ENCODE measurements at places on chromosomes 5 and 9. TPM values are rescaled to one million over a fixed set of nuclear protein-coding genes. Genes with fewer than 3 reads are reported as not detected.

Gene MAP1B
- 59.4 TPM for total RNA-seq

Gene TSSK1B
- total RNA-seq = not detected

Gene RABGAP1
- total RNA-seq = 13.4 TPM

Gene OSMR
- 47.0 TPM for total RNA-seq

Gene GPR151
- total RNA-seq = not detected

Gene SPATA31A3
- total RNA-seq = not detected

Gene PGM5
- not detected for total RNA-seq

Gene ARL15
- 4.3 TPM for total RNA-seq

Gene TMOD1
- 1.8 TPM for total RNA-seq

Gene ITGA1
- total RNA-seq = 1.6 TPM

Gene EDIL3
- total RNA-seq = 0.14 TPM

Gene CDH9
- total RNA-seq = not detected

Gene RANBP3L
- total RNA-seq = not detected

Gene AHRR
- 3.9 TPM for total RNA-seq

Gene SPATA6L
- total RNA-seq = 2.8 TPM

Gene CCL21
- not detected for total RNA-seq

Gene JAKMIP2
- total RNA-seq = not detected

Gene RGS7BP
- total RNA-seq = not detected

Gene DMRT2
- total RNA-seq = not detected

Gene TTC23L
- total RNA-seq = 0.21 TPM

Gene PCDHA13
- 0.06 TPM for total RNA-seq

Gene GMCL2
- total RNA-seq = not detected

Gene ARAP3
- 4.2 TPM for total RNA-seq

Gene CTNNAL1
- 53.3 TPM for total RNA-seq

Gene RACK1
- total RNA-seq = 3,240 TPM

Gene GARIN3
- total RNA-seq = not detected

Gene ZFAND5
- 271 TPM for total RNA-seq

Gene S100Z
- not detected for total RNA-seq

Gene IRX2
- total RNA-seq = 1.7 TPM

Gene SPTLC1
- total RNA-seq = 87.9 TPM

Gene QRFP
- total RNA-seq = not detected

Gene PCDHB7
- total RNA-seq = not detected

Gene FBP1
- total RNA-seq = not detected

Gene CDC20B
- 0.07 TPM for total RNA-seq

Measured in A549 treated with Hydrocortisone at 1 μM for 4 hours (cell line).